Foreskin fibroblast (primary cell): ENCODE measurements at places on chromosomes 4 and X.

DNA sequence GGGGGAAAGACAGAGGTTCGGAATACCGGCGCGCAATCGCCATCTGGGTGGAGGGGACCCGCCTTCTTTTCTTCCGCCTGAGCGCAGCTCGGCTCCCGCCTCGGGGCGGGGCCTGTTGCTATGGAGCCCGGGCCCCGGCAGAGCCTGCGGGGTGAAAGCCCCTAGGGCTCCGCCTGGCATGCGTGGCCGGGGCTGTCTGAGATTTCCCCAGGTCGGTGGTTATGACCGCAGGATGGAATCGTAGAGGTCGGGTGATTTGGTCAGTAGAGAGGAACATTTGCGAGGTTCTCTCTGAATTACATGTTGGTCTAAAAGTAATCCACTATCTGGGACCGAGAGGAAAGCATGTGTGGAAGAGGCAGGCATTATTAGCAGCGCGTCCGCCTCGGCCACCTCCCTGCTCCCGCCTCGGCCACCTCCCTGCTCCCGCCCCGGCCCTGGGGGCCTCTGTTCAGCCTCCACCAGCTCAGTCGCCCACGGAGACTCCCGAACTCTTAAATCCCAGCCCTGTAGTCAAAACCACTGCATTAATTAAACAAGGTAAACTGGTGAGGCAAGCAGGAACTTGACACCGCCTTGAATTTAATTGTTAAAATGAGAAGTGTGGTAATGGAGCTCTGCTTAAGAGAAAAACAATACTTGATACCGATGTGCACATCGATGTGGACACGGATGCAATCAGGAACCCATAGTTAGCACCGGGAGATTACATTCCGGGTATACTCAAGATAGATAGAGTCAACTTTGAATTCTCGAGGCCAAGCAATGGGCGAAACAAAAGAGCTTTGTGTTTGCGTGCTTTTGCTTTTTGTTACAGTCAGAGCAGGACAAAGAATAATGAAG lies 45.2 kb downstream of the TRIM2 start:
- DNase-seq = peak; percentile 69

DNA sequence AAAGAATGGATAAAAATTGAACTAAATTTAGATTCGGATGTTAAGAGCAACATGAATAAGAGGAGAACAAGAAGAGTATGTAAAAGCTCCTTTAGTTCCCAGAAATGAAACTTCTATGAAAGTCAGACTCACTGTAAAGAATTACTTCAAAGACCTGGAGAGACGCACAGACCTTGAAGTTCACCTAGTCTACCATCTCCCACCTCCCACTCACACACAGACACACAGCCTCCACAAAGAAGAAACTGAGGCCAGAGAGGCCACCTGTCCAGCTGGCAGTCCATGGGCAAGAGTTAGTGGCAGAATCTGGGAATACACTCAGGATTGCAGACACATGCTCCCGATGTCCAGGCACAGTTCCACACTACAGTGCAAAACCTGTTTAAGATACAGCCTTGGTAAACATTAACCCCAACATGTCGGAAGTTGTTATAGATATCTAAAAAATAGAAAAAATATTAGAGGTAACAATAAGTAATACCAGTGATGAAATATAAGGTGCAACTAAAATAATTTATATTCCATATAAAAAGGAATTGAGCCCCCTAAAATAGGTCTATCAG lies 288.8 kb downstream of the INPP4B start:
- no peak for DNase-seq

DNA sequence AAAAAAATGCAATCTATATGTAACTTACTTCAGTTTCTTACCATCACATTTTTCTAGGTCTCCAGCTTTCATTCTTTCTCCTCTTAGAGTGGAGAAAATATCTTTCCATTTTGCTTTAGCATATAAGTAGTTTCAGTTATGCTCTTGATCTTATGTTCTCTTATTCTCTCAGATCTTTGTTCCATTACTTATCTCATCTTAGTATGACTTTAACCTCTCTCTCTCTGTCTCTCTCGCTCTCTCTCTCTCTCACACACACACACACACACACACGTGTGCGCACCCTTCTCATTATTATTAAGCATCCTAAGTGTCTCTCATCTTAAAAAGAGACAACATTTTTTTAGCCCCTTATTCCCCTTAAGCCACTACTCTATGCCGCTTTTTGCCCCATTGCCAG lies 92.8 kb downstream of the FAAH2 start:
- no peak for DNase-seq

DNA sequence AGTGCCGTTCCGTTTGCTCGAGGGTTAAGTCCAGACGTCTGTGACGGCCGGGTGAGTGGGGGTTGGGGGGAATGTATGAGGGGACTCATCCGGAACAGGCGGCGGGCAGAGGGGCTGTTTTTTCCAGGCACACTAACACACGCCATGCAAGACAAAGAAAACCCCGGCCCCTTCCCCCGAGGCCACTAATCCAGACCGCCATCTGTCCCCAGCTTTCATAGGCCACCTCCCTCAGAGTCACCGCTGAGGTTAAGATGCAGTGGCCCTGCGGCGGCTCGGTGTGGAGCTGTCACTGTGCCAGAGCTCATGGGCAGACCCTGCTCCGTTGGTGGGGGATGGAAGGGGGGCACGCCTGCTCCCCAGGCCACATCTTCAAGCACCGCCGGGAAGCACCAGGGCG lies 34.1 kb downstream of the SORCS2 start:
- no peak for DNase-seq

- DNase-seq = peak; percentile 89
Observed at GRCh38 chr4:158314756-158315487, 104.6 kb downstream of the TMEM144 start.

DNA sequence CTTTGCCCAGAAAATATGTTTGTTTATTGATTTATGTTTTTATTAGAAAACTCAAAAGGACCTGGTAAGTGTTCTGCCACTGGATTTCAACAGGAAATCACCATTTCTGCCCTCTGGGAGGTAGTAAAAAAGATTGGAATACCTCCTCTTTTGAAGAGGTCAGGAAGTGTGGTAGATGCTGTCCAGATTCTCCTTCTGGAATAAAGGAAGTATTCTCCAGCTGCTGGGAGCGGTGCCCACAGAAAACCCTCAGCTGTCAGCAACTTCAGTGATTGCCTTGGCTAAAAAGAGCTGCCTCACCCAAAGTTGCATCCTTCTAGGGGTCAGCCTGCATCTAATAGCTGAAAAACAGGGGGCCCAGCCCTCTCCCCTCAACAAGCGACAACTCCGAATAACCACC lies 13.8 kb upstream of the ZNF674 start:
- DNase-seq = peak; percentile 33

GRCh38 chr4:154984148-154984547 lies 203.1 kb downstream of the RBM46 start:
- no peak for DNase-seq

DNA sequence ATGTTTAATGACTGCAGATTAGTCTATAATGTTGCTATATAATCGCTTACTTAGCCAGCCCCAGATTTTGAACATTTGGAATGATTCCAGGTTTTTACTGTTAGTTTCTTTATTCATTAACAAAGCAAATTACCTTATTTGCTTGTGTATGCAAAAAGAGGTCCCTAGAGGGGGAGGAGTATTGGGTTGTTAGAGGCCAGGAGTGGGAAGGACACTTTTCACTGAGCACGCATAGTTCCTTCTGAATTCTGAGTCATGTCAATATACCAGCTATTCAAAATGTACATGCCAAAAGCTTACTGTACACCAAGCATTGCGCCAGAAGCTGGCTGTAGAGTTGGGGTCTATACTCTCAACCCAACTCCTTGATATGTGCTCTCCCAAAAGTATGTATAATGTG lies 5.1 kb upstream of the DGAT2L6 start:
- DNase-seq = peak; percentile 26

DNA sequence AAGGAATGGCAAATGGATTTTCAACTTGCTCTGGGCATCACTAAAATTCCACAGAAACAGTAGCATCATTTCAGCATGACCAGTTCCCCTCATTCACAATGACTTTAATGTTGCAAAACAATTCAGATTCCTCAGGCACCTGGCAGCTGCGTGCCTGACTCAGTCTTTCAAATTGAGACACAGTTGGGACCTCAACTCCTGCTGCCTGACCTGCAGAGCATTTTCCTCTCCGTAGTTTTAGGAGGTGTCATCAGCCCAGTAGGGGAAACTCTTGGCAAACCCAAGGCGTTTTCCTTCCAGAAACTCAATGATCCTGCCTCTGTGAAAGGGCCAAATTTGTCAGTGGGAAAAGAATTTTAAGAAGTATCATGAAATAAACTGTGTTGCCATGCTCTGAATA lies 388.9 kb downstream of the SPRY1 start:
- DNase-seq = peak; percentile 95

DNA sequence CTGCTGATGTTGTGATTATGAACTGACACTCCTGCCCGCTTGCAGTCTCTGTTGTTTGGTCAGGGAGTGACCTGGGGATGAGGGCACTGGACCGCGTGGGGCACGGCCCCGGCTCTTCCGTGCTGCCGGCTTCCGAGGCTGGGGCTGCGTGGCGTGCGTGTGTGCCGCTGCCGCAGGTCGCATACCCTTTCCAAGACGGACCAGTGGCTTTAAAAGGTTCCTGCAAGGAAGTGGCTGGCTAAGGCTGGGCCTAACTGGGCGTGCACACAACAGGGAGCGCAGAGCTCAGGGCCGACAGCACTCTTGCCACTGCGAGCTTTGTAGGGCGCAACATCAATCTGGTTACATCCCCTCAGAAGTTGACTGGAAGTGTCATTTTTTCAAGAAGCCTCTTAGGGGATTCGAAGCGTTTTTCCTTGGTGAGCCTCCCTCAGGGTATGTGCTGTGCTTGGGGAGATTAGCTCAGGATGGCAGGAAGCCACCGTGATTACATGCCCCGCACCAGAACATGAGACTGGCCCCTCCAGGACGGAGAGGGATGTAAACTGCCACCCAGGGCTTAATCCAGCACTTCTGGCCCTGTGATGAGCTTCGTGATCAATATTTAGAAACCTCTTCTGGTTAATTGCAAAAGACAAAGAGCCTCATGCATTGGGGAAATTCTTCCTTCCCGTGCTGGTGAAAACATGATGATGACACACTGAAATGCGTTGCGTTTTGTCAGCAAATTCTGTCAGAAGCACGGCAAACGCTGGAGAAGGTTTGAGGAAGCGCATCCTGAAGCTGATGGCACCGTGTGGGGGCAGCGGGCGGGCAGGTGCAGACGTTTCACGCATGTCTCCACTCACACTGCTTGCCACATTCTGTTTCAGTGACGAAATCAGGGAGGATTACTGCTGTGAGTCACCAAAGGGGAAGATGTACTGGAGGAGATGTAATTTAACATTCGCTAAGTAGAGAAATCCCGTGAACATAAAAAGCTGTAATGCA lies 11.1 kb downstream of the MAEA start:
- DNase-seq = peak; percentile 75

- DNase-seq = peak; percentile 57
Observed at GRCh38 chr4:186693159-186693815, 30.4 kb downstream of the FAT1 start.

DNA sequence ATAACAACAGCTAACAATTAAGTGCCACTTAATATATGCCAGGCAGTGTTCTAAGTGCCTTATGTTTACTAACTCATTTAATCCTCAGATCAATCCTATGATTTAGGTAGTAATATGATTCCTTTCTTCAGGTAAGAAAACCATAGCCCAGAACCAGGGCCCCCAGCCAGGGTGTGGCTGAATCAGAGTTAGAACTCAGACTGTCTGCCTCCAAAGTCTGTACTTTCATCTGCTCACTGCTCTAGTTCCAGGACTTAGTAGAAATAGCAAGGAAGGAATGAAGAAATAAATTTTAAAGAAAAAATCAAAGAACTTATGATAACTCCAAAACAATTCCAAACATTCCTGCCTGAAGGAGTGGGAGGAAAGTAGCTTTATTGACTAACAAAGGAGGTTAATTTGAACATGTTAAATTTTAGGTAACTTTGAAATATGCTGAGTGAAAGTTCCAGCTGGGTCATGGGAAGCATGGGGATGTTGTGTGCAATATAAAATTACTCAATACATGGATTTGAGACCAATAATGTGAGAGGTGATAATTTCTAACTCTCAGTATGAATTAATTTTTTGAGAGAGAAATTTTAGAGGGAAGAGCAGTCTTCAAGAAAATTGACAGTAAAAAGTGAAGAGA lies 8.8 kb upstream of the ADH1C start:
- DNase-seq = no peak

- DNase-seq = peak; percentile 35
Observed at GRCh38 chr4:148089624-148090023, 352.6 kb downstream of the NR3C2 start.

- no peak for DNase-seq
Observed at GRCh38 chr4:164203476-164203875, 550.5 kb upstream of the SMIM31 start.

DNA sequence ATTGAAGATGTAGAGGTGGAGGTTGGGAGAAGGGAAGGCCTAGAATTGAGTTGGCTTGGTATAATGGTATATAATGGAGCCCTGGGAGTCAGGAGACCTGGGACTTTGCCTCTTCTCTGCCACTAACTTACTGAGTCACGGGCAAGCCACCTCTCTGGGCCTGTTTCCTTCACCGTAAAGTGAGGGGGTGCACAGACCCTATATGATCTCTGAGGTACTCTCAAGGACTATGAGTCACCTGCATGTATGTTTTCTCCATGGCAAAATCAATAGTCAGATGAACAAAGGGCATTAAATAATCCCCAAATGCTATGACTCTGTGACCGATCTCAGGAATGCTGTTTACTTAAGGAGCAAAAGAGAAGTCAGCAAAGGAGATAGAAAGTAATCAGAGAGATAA lies 5.1 kb downstream of the P2RY4 start:
- DNase-seq = no peak

DNA sequence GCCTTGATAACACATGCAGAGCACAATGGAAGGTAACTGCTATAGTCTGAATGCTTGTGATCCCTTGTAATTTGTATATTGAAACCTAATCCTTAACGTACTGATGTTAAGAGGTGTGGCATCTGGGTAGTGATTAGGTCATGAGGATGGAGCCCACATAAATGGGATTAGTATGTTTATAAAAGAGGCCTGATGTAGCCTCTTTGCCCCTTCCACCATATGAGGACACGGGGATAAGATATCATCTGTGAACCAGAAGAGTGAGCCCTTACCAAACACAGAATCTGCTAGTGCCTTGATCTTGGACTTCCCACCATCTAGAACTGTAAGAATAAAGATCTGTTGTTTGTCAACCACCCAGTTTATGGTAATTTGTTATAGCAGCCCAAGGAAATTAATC lies 1074.2 kb upstream of the INTU start:
- peak; percentile 6 for DNase-seq

GRCh38 chrX:56557376-56557929 lies 6.0 kb upstream of the UBQLN2 start:
- no peak for DNase-seq

DNA sequence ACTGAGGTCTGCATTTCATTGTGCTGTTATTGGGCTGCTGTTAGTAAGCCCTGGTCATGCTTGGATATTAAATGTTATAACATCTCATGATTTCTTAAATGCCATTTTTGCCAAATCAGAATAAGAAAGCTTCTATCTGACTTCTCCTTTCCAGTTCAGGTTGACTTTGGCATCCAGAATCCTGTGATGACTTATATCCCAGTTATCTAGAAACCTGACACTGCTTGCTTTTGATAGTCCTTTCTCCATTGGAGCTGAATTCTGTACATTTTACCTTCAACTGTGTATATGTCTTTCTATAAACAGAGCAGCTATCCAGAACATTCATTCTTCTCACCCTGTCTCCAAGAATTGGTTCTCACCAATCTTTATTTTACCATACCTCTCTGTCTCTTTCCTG lies 257.7 kb upstream of the GNPDA2 start:
- DNase-seq = no peak
